CD4-positive, alpha-beta T cell treated with Interleukin-4 for 1 hour (primary cell): ENCODE measurements at places on chromosomes 4 and X.
A peak's percentile ranks its signal among the peaks of the same experiment; 100 is the strongest.

GRCh38 chr4:124682384-124682783, 30.1 kb downstream of the ANKRD50 start:
- no peak for DNase-seq

DNA sequence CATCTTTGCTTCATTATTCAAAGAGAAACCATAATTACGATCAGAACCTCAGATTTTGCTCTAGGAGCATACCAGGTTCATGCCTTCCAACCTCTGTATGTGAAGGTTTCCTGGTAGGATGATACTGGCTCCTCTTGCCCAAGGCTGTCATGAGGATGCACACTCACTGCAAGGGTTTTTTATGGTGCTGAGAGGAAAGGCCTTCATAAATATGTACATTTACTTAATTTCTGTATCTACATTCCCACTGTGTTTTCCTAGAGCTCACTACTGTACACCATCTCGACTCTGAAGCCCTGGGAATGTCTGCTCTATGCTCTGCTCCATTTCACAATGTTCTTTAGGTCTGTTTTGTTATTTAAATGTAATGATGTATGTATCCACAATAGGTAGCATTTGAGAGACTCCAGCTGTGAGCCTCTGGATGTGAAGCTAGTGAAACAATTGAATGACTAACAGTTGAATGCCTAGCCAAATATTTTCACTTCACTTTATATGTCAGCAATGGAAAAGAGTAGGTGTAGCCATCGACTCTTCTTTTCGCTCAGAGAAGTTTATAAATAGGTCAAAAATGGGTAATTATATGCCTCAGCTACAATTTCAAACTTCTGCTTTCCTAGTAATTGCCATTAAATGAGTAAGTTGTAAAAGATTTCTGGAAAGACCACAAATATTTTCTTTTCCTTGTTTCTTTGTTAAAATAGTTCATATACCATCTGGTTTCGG, 228.0 kb downstream of the PALLD start:
- no peak for DNase-seq

DNA sequence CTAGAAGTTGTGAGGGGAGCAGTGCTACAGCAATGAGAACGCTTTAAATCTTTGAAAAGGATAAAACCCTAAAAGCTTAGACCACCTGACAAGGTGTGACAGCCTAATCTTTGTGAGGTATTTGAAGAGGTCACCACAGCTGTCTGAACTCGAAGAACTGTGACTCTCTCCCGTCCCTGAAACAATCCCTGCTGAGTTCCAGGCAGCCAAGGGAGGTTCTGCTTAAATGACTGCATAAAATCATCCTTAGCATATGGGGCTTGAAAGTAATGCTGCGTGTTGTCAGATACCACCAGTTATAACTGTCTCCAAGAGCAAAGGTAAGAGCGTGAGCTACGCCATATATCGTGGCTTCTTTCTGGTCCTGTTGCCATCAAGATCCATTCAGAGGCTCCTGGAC, 696.3 kb downstream of the PCDH7 start:
- DNase-seq = no peak

- no peak for DNase-seq
These were observed 52.6 kb downstream of the FNIP2 start for GRCh38 chr4:158821228-158821971.

DNA sequence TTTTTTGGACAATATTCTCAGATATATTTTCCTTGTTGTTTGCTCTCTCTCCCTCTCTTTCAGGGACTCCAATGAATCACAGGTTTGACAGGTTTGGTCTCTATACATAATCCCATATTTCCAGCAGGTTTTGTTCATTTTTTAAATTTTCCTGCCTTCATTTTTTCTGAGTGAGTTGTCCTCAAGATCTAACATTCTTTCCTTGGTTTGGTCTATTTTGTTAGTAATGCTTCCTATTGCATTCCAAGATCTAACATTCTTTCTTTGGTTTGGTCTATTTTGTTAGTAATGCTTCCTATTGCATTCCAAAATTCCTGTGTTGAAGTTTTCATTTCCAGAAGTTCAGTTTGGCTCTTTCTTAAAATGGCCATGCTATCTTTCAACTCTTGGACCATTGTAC, 45.3 kb upstream of the ZMAT1 start:
- no peak for DNase-seq

DNA sequence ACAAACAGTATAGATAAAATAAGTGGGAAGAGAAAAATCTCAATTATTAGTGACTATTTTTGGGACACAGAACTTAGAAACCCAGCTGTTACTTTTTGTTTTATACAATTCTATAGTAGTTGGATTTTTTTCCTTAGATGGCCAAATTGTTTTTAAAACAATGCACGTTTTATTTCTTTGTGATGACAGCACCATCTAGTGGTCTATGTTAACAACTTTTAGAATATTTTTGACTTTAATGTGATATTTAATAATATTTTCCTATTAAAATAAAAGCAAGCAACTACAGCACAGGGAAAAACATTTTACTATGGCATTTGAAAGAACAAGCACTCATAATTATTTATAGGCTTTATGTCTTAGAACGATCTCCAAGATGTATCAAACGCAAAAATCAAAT, 5.6 kb upstream of the SMIM31 start:
- peak; percentile 5 for DNase-seq

- DNase-seq = no peak
These were observed 320.1 kb upstream of the NDST4 start for GRCh38 chr4:115433491-115433890.

DNA sequence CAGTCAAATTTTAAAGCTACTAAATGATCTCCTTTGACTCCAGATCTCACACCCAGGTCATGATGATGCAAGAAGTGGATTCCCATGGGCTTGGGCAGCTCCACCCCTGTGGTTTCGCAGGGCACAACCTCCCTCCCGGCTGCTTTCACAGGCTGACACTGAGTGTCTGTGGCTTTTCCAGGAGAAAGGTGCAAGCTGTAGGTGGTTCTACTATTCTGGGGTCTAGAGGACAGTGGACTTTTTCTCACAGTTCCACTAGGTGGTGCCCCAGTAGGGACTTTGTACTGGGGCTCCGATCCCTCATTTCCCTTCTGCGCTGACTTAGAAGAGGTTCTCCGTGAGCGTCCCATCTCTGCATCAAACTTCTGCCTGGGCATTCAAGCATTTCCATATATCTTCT, 845.2 kb downstream of the PCDH18 start:
- DNase-seq = no peak

DNA sequence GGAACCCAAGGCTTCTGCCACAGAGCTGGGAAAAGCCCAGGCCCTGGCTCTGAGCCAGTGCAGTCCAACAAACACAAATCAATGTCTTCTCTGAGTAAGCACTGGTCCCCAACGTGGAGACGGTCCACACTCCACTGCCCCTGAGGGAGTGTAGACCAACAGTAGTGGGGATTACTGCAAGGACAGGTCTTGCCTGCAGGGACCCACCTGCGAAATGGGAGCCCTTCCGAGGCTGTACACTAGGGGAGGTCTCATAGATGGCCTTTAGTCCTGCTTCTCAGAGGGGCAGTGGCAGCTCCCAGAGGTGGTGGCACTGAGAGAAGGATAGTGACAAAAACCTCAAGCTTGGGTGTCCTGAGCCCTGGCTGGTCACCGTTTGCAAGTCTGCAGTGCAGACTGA, 19.5 kb downstream of the ENPP6 start:
- no peak for DNase-seq

DNA sequence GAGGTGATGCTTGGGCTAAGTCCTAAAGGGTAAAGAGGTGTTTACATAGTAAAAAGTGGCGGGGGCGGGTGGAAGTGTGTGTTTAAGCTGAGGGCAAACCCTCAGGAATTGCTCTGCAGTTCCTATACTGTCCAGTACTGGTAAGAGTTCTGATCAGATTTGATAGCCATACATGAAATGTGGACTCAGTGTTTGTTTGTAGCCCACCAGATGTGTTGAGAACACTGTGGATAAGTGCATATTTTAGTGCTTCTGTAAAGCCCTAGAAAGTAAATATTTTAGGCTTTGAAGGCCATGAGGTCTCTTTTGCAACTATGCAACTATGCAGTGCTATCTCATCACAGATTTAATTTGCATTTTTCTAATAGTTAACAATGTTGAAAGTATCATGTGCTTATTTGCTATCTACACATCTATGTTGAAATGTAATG, 80.7 kb upstream of the EOLA2 start:
- no peak for DNase-seq

DNA sequence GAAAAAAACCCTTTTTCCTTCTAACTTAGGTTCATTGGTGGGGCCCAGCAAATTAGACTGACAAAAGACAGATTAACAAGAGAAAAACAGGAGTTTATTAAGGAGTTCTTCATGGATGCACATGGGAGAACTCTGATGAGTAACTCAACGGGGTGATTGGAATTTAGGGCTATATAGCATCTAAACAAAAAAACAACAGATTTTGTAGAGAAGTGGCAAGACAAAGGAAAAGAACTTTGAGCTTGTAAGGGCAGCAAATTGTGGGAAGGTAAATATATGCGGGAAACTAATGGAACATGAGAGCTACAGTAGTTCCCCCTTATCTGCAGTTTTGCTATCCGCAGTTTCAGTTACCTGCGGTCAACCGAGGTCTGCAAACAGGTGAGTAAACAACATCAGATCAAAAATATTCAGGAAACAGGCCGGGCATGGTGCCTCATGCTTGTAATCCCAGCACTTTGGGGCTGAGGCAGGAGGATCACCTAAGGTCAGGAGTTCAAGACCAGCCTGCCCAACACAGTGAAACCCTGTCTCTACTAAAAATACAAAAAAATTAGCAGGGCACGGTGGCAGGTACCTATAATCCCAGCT, 573.6 kb downstream of the ADGRL3 start:
- no peak for DNase-seq

DNA sequence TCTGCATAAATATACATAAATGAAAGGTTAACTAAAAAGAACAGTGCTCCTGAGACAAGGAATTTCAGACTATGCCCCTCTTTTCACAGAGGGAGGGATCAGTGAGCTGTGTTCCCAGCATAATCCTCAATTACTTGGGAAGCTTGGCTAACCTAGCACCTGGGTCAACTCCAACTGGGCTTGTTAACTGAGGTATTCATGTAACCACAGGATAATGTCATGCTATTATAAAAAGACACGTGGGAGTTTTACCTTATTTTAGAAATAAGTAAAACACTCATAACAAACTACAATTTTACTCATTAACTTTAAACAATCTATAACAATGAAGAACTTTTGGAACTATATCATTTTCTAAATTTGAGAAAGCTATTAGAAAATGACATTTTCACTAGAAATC, 48.6 kb downstream of the RPGR start:
- no peak for DNase-seq

GRCh38 chrX:133188631-133189030, 29.5 kb downstream of the TFDP3 start:
- no peak for DNase-seq

DNA sequence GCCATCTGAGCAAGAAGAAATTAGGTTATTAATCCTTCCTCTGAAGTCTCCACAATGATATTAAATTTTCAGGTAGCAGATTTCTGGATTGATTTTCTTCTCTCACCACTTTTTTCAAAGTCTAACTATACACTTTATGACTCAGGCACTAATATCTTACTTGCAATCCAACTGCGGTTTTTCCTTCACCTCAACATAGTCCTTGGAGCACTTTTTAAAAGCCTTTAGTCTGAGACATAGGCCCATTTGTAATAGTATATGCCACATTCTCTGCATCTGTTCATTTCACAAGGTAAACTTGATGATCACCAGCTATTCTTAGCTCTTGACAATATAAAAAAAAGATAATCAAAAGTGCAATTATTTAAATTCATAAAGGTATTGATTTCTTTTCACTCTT, 55.9 kb upstream of the EDNRA start:
- DNase-seq = no peak

DNA sequence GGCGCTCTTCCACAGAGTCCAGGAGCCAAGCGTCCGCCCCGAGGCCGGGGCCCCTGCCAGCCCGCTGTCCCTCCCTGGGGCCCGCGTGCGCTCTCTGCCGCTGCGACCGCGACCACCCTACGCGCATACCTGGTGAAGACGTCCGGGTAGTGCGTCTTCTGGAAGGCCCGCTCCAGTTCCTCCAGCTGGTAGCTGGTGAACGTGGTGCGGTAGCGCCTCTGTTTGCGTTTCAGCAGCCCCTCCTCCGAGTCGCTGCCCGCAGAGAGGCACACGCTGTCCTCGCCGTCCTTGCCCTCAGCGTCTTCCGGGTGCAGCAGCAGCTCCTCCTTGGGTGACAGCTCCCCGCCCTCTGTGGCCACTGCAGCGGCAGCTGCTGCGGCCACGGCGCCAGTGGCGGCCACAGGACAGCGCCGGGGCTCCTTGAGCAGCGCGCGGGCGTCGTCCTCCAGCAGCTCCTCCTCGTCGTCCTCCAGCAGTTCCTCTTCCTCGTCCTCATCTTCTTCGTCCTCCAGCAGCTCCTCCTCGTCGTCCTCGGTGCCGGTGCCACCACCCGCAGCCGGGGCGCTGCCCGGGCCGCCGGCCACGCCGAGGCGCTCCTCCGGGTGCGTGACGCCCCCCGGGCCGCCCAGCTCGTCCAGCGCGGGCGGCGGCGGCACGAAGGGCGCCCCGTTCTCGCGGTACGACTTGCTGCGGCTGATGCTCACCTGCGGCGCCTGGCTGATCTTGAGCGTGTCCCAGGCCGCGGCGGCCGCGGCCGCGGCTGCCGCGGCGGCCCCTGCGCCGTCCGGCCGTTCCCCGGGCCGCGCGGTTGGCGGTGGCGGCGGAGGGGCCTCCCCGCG, 2.8 kb downstream of the ARX start:
- DNase-seq = no peak
